ENCODE measurements at places on chromosomes 11 and 22.
A peak's percentile ranks its signal among the peaks of the same experiment; 100 is the strongest.

GRCh38 chr11:43122546-43122945 is 189.2 kb upstream of the API5 start:
- no peaks in the 10 kb centered on the region for H3K4me1 ChIP-seq
- no peak for DNase-seq
- no peaks in the 10 kb centered on the region for H3K27me3 ChIP-seq
- no peak overlapping the region for H3K4me3 ChIP-seq
- no peak overlapping the region for H3K27ac ChIP-seq

DNA sequence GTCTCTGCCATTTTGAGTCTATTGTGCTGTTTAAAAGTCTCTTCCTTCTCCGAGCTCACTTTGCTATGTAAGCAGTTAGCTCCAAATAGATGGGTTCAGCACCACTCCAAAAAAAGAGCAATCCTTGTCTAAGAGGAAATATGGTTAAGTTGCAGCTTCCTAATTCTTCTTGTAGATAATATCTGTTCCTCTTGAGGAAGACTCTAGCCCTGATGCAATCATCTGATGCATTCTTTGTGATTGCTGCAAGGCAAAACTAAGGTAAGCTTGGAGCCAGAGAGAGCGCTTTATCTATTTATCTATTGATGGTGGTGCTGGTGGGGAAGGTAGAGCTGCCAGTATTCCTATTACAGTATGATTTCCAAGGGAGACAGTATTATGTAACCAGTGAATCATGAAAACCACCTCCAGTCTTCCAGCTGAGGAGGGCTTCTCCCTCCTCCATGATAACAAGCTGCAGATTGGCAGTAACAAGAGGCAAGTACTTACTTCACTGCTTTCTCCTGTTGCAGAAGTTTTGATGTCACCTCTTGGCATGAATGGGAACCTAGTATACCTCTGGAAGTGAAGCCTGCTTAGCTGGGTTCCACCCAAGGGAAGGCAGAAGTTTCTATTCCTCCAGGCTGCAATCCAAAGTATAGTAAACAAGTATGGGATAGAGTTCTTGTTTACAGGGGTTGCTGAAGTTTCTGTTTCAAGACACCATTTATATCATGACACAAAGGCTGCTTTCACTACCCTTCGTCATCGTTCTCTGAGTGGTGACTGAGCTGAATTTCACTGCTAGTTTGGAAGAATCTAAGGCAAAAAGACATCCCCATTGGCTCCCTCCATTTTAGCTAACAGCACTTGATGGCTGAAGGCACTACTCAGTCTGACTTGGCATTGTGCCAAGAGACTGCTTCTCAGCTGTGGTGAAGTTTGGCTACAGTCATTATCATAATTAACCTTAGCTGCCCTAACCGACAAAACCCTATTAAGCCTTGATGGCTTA is 49.7 kb downstream of the FDX1 start:
- H3K36me3 ChIP-seq = no peaks in the 10 kb centered on the region

- H3K27me3 ChIP-seq = no peaks in the 10 kb centered on the region
- H3K4me3 ChIP-seq = no peak overlapping the region
- H3K36me3 ChIP-seq = no peaks in the 10 kb centered on the region
- no peak for DNase-seq
Observed at GRCh38 chr11:86773513-86774252, 26.7 kb upstream of the PRSS23 start.

- H3K4me3 ChIP-seq = no peak overlapping the region
- no peaks in the 10 kb centered on the region for H3K4me1 ChIP-seq
- no peak overlapping the region for H3K27ac ChIP-seq
- H3K36me3 ChIP-seq = no peaks in the 10 kb centered on the region
- peaks cover 20% of the 10 kb centered on the region for H3K27me3 ChIP-seq
Observed at GRCh38 chr11:19375440-19375839, 134.7 kb upstream of the E2F8 start.

- DNase-seq = no peak
- no peak overlapping the region for H3K27ac ChIP-seq
- H3K4me3 ChIP-seq = no peak overlapping the region
- no peaks in the 10 kb centered on the region for H3K27me3 ChIP-seq
- peaks cover 13% of the 10 kb centered on the region for H3K4me1 ChIP-seq
Observed at GRCh38 chr11:32888805-32889204, 3.8 kb upstream of the QSER1 start.

DNA sequence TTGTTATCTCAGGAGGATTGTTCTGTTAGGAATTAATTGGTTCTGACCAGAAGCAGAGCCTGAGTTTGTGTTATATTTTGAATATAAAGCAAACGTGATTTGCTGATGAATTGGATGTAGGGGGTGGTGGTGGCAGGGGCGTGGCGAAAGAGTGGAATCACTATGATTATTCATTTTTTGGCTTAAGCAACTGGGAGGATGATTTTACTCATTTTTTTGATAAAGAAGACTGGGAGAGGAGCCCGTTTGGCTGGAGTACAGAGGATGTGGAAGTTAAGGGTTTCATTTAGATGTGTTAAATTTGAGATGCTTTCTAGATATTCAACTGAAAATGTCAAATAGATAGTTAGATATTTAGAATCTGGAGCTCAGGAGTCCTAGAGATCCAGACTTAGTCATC is 83.4 kb upstream of the MYO18B start:
- no peak overlapping the region for H3K4me3 ChIP-seq
- no peaks in the 10 kb centered on the region for H3K4me1 ChIP-seq
- DNase-seq = no peak
- no peaks in the 10 kb centered on the region for H3K36me3 ChIP-seq
- H3K27ac ChIP-seq = no peak overlapping the region

DNA sequence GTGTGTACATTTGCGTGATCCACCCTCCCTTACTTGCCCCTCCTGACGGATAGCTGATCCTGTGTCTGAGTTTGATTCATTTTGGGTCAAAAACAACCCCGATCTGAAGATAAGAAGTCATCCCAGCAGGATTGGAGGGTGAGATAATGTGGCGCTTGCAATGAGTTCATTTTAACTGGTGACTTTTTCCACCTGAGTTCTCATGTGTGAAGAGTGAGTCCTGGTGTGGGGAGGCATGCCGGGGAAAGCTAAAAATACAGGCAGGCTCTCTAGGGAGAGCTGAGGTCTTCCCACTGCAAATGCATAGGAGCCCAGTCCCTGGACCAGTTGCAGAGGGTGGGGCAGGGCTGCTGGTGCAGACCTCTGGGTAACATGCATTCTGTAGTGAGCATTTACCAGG is 35.7 kb upstream of the ELF5 start:
- H3K36me3 ChIP-seq = no peaks in the 10 kb centered on the region
- no peak overlapping the region for H3K27ac ChIP-seq
- H3K27me3 ChIP-seq = peaks cover 14% of the 10 kb centered on the region
- H3K4me3 ChIP-seq = no peak overlapping the region
- DNase-seq = no peak

DNA sequence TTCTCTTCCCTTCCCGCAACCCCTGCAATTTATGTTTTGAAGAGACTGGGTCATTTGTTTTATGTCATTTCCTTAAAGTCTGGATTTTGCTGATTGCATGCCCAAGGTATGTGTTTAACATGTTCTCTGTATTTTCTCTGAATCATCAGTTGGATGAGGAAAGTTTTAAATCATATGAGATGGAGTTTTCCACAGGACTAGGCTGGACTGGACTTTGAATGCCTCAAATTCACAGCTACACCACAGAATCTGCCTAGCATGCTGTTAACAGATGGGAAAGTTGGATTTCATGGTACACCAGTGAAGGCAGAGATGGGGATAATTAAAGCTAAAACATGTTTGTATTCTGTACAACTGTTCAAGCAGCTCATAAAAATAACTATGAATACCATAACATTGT is 62.6 kb downstream of the CWC15 start:
- no peak for DNase-seq
- H3K27me3 ChIP-seq = no peaks in the 10 kb centered on the region
- no peak overlapping the region for H3K4me3 ChIP-seq
- no peak overlapping the region for H3K27ac ChIP-seq

DNA sequence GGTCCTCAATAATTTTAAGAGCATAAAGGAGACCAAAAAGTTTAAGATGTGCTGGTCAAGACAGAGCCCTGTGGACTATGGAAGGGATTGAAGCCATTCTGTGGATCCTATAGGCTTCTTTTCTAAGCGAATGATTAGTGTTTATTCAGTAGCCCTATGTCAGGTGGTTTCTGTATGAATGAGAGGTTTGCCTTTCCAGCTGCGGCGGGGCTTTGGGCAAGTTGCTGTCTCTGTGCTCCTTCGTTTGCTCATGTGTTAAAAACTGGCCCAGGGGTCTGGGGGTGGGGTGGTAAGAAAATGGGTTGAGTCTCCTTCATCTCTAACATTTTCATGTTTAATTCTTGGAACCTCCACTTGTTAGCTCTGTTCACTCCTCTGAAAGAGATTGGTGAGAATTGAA is 105.3 kb downstream of the PTPRJ start:
- H3K27ac ChIP-seq = no peak overlapping the region
- no peaks in the 10 kb centered on the region for H3K4me1 ChIP-seq
- H3K4me3 ChIP-seq = no peak overlapping the region
- H3K27me3 ChIP-seq = no peaks in the 10 kb centered on the region

GRCh38 chr22:20080445-20080775 is 369 bp downstream of the DGCR8 start:
- H3K4me3 ChIP-seq = peak overlapping the region; percentile 76
- peak; percentile 75 for DNase-seq
- H3K4me1 ChIP-seq = peaks cover 56% of the 10 kb centered on the region

- no peaks in the 10 kb centered on the region for H3K36me3 ChIP-seq
- H3K4me1 ChIP-seq = no peaks in the 10 kb centered on the region
- H3K27ac ChIP-seq = no peak overlapping the region
- H3K4me3 ChIP-seq = no peak overlapping the region
- H3K27me3 ChIP-seq = no peaks in the 10 kb centered on the region
Observed at GRCh38 chr22:49701380-49702067, 126.1 kb downstream of the BRD1 start.

GRCh38 chr22:25959818-25960774 is 209.2 kb upstream of the SEZ6L start:
- no peak overlapping the region for H3K4me3 ChIP-seq
- DNase-seq = no peak
- H3K4me1 ChIP-seq = no peaks in the 10 kb centered on the region
- H3K27me3 ChIP-seq = peaks cover 2% of the 10 kb centered on the region
- no peak overlapping the region for H3K27ac ChIP-seq
- no peaks in the 10 kb centered on the region for H3K36me3 ChIP-seq

- H3K4me3 ChIP-seq = no peak overlapping the region
- no peaks in the 10 kb centered on the region for H3K4me1 ChIP-seq
- no peaks in the 10 kb centered on the region for H3K27me3 ChIP-seq
- H3K27ac ChIP-seq = no peak overlapping the region
Observed at GRCh38 chr11:77223797-77224196, 77.7 kb downstream of the GDPD4 start.

DNA sequence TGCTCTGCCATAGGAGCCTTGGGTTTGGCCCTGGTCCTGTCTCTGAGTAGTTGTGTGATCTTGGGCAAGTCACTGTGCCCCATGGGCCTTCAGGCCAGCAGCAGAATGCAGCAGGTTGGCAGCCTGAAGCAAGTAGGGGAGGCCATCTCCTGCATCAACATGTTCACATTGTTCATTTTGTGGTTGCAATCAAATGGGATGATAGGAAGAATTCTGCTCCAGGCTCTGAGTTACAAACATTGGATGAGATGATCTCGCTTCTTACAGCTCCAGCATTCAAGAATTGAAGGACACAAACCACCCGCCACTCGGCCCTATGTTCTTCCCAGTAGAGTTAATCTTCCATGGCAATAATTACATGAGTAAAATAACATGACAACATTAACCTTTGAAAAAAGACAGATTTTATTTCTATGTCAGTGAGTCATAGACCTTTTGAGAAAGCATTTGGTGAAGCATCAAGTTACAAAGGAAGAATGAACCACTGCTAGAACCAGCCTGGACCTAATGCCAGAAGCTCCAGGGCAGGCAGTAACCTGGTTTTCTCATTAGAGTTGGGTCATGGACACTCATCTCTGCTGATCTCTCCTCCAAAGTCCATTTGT is 308.3 kb upstream of the NCAM1 start:
- no peaks in the 10 kb centered on the region for H3K36me3 ChIP-seq
- no peaks in the 10 kb centered on the region for H3K4me1 ChIP-seq
- no peak overlapping the region for H3K27ac ChIP-seq
- H3K4me3 ChIP-seq = no peak overlapping the region
- no peaks in the 10 kb centered on the region for H3K27me3 ChIP-seq

GRCh38 chr11:86187027-86187426 is 57.5 kb upstream of the EED start:
- no peaks in the 10 kb centered on the region for H3K27me3 ChIP-seq
- H3K4me1 ChIP-seq = no peaks in the 10 kb centered on the region
- H3K4me3 ChIP-seq = no peak overlapping the region
- DNase-seq = no peak

GRCh38 chr11:66789097-66789890 is 53.9 kb upstream of the RCE1 start:
- no peaks in the 10 kb centered on the region for H3K27me3 ChIP-seq
- H3K27ac ChIP-seq = no peak overlapping the region
- DNase-seq = no peak
- 0 out of 2 replicates have a peak, but pooled peaks cover 4% of the 10 kb centered on the region for H3K36me3 ChIP-seq
- no peaks in the 10 kb centered on the region for H3K4me1 ChIP-seq

DNA sequence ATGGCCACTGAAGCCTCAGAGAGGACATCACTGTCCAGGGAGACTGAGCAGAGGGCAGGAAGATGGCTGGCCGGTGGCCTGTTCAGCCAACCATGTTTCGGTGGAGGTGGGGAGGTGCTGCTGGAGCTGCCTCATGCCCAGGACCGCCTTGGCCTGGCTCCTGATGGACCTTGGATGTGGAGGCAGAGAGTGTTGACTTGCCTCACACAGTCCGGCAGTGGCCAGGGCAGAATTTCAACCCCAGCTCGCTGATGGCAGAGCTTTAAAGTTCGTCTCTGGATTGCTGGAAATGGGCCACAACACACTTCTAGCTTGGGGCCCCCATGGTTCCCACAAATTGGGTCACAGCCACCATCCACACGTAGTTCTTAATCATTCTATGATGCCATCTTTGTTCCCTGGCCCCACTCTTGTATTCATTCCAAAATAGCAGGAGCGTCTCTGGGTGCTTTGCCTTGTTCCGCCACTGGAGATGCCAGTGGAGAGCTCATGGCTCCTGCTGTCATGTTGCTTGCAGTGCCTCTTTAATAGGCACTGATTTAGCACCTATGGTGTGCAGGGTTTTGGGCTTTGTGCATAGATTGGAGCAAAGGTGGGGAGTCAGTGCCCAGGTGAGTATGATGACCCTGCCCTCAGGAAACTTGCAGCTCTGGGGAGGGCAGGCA is 5.6 kb downstream of the MAPK8IP1 start:
- no peaks in the 10 kb centered on the region for H3K27me3 ChIP-seq
- H3K27ac ChIP-seq = no peak overlapping the region
- no peaks in the 10 kb centered on the region for H3K36me3 ChIP-seq
- DNase-seq = no peak
- no peak overlapping the region for H3K4me3 ChIP-seq

- H3K27me3 ChIP-seq = no peaks in the 10 kb centered on the region
- no peaks in the 10 kb centered on the region for H3K4me1 ChIP-seq
- no peak overlapping the region for H3K4me3 ChIP-seq
- H3K36me3 ChIP-seq = peaks cover 6% of the 10 kb centered on the region
- H3K27ac ChIP-seq = no peak overlapping the region
Observed at GRCh38 chr11:110453684-110454354, 24.1 kb downstream of the FDX1 start.

- DNase-seq = no peak
- H3K4me3 ChIP-seq = no peak overlapping the region
- no peaks in the 10 kb centered on the region for H3K27me3 ChIP-seq
- H3K4me1 ChIP-seq = peaks cover 33% of the 10 kb centered on the region
- no peak overlapping the region for H3K27ac ChIP-seq
Observed at GRCh38 chr22:36478966-36479365, 2.5 kb downstream of the TXN2 start.

- H3K27ac ChIP-seq = no peak overlapping the region
- no peaks in the 10 kb centered on the region for H3K36me3 ChIP-seq
- H3K4me1 ChIP-seq = no peaks in the 10 kb centered on the region
- H3K27me3 ChIP-seq = no peaks in the 10 kb centered on the region
- DNase-seq = no peak
Observed at GRCh38 chr11:109958131-109958820, 134.9 kb upstream of the ZC3H12C start.
